ENCODE measurements at places on chromosomes 16 and 17. TPM values are rescaled to one million over a fixed set of nuclear protein-coding genes. Genes with fewer than 3 reads are reported as not detected.

DNA sequence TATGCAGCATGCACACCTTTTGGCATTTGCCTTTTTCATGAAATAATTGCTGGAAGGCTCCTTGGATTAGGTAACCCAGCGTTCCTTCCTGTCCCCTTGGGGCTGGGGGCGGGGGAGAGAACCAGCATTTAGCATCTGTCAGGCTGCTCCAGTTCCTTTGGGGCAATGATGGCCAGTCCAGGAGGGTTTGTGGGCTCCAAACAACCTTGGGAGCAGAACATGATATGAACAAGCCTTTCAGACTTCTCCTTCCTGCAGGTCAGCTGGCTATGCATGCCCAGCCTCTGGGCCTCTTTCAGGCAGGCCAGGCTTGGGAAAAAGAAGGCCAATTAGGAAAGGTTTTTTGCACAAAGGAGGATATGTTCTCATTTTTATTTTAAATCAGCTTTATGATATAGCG, 1.1 kb upstream of the SMTNL2 start:
- peaks cover 50% of the 10 kb centered on the region for H3K27me3 ChIP-seq
- no peaks in the 10 kb centered on the region for H3K4me1 ChIP-seq
- no peaks in the 10 kb centered on the region for H3K36me3 ChIP-seq
- H3K4me3 ChIP-seq, result no peak overlapping the region

DNA sequence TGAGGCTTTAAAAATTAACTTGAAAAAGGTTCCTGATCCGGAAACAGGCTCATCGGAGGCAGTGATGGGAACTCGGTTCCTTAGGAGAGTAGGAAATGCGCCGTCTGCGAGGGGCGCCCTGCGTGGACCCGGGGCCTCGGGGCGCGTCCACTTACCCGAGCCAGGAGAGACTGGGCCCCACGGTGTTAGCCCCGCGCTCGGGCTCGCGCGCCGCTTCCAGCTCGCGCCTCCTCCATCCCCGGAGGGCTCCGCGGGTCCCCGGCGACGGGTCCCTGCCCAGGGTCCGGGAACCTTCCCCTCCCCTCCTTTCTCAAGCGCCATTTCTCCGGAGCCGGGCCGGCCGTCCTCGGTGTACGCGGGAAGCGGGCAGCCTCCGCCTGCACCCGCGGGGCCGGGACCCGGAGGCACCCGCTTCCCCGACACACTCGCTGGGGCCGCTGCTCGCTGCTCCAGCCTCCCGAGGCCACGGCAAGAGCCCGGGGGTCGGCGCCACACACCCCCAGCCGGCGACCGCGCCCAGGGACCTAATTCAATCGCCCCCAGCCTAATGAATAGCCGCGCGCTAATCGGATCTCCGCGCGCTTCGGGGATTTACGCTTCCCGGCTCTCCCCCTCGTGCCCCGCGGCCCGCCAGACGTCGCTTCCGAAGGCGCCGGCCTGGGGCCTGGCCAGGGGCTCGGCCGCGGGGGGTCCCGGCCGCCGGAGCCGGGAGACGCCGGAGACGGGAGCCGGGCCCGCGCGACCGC, 2.2 kb upstream of the BAHCC1 start:
- peak overlapping the region; percentile 84 for H3K4me3 ChIP-seq
- H3K27ac ChIP-seq, result peak overlapping the region; percentile 83
- no peak for DNase-seq

- peaks cover 50% of the 10 kb centered on the region for H3K4me1 ChIP-seq
- H3K27me3 ChIP-seq, result peaks cover 3% of the 10 kb centered on the region
- H3K36me3 ChIP-seq, result no peaks in the 10 kb centered on the region
- no peak for DNase-seq
Observed at GRCh38 chr16:75111514-75111940, 5.1 kb downstream of the LDHD start.

DNA sequence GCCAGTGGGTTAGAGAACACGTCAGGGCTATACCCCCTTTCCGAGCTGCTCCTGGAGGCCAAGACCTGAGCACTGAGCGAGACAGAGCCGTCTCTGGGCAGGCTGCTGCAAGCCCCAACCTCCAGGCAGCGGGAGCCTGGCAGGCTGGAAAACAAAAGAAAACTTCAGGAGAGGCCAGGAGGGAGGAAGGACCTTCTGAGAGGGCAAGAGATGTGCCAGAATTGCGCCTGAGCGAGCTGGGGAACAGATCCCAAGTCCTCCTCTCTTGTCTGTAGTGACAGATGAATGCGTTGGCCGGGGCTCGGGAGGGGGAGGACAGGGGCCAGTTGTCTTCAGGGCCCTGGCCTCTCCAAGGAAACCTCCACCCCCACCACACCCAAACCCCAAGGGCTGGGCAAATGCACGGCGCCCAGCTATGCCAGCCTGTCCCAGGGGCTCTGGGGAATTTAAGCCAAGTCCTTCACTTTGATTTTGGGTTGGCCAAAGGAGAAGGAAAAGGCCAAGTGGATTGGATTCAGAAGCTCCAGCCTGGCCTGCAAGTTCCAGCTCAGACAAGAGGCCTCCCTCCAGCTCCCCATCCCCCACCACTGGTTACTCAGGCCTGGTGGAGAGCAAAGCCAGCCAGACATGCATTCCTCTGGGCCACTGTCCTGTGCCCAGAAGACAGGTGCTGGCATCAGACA, 18.1 kb downstream of the SDK2 start:
- no peak overlapping the region for H3K27ac ChIP-seq
- DNase-seq, result no peak
- no peak overlapping the region for H3K4me3 ChIP-seq
- peaks cover 6% of the 10 kb centered on the region for H3K36me3 ChIP-seq

DNA sequence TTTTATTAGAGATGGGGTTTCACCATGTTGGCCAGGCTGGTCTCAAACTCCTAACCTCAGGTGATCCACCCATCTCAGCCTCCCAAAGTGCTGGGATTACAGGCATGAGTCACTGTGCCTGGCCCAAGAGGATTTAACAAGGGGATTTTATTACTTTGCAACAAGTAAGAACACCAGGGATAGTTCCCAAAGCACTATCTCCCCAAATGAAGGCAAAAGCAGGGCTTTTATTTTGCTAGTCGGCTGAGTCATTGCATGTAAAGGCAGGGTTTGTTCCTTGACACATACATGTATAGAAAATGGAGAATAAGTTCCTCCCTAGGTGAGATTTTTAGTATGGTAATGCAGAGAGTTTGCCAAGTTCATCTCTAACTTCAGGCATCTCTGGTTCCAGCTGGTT, 24.0 kb downstream of the REXO5 start:
- DNase-seq, result no peak
- H3K36me3 ChIP-seq, result peaks cover 15% of the 10 kb centered on the region
- no peak overlapping the region for H3K27ac ChIP-seq
- no peaks in the 10 kb centered on the region for H3K27me3 ChIP-seq

SLC38A8 gene
- not detected for total RNA-seq
